ENCODE measurements at places on chromosomes 6 and 20.

DNA sequence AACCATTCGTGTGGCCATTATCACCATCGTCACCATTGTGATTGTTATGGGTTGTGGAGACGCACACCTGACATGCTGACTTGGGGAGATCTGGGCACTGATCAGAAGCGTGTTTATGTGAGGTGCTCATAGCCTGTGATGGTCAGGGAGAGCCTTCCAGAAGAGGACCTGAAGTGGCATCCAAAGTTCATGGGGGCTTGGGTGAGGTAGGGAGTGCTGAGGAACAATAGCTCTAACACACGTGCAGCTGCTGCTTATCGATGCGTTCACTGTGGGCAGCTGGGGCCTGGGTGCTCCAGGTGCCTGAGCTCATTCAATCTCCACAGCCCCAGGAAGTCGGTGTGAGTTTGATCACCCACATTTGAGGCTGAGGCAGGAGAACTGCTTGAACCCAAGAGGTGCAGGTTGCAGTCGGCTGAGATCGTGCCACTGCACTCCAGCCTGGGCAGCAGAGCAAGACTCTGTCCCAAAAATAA lies 227.3 kb downstream of the PREX1 start:
- DNase-seq = no peak

DNA sequence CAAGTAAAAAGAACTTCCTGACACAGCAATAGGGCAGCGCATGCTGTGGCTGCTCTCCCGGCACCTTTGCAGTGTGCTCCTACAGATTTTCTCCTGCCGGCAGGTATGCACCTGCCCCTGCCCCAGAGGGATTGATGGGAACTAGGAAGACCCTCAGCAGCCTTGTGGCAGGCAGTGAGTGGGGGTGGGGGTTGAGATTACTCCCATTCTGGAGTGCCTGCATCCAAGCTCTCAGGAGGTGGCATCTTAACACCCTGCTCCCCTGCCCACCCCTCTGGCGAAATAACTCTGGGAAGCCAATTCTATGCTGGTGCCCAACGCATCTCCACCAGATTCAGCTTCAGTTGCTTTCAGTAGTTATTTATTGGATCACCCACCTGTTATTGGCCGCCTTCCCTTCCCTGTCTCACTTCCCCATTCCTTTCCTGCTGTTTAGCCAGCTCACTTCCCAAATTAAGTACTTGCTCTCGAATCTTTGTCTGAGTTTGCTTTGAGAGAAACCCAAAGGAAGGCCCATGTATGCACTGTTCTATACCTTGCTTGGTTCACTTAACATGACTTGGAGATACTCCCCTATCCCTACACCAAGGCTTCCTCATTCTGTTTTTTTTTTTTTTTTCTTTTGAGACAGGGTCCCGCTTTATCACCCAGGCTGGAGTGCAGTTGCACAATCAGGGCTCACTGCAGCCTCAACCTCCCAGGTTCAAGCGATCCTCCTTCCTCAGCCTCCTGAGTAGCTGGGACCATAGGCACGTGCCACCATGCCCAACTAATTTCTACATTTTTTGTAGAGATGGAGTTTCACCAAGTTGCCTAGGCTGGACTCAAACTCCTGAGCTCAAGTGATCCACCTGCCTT lies 29.3 kb upstream of the SLC23A2 start:
- no peak for DNase-seq

DNA sequence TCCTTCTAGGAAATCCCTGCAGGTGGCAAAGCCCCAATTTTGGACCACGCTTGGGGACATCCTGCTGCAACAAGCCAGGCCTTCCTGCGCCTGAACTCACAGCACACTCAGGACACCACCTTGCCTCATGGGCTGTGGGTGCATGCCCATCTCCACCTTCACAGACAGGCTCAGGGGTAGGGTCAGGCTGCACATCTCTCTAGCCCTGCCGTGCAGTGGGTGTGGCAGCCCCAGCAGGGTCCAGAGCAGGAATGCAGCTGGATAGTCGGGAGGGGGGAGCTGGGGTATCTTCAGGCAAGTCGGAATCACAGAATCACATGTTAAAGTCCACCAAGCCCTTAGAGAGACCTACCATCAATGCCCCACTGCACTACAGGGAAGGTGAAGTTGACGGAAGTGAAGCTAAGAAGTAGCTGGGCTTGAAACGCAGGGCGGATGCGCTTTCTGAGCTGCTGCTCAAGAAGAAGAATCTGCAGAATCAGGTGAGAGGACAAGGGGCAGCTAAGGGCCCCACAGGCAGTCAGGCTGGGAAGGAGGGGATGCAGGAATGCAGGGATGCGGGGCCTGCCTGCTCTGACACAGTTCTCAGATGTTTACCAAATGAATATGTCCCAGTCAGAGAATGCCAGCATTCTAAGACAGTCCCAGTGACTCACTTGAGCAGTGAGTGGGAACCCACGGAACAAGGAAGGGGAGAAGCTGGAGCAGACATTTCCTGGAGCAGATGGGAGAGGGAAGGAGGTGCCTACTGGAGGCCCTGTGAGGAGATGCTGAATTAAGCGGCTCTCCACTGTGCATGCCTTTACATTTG lies 11.3 kb downstream of the SERPINB6 start:
- no peak for DNase-seq

DNA sequence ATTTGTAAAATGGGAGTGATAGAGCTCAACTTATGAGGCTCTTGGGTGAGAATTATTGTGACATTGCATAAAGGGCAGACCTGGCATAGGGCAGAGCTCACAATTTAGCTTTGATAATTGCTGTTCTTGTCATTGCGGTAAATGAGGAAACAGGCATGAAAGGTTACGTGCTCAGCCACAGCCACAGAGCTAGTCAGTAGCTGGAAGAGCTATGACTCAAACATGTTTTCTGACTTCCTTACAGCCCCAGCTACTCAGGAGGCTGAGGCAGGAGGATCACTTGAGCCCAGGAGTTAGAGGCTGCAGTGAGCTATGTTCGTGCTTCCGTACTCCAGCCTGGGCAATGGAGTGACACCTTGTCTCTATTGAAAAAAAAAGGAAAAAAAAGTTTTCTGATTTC lies 3.5 kb upstream of the GHRH start:
- no peak for DNase-seq

DNA sequence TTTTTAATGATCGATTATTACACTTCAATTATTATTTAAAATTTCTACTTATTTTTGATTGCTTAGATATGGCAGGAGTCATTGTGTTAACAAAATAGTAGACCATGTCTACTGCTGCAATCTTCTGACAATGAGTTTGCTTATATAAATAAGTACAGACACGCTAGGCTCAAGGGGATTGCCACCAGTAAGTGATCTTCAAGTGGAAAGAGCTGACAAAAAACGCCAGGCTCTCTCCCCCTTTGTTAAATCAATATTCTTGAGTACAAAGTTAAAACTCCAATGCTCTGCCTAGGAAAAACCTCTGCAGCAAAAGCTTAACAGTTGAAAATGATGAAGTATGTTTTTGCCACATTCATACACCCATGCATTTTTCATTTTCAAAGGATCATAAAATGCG lies 738.1 kb downstream of the HDGFL1 start:
- no peak for DNase-seq

DNA sequence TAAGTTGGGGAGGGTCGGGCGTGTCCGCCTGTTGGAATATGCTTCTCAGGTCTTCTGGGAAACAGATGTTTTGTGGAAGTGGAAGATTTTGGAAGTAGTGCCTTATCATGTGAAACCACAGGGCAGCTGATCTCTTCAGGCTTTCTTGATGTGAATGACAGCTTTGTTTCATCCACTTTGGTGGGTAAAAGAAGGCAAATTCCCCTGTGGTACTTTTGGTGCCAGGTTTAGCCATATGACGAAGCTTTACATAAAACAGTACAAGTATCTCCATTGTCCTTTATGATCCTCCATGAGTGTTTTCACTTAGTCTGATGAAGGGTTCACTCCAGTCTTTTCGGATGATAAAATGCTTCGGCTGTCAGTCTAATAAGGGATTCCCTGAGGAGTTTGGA lies 4.6 kb downstream of the IRF4 start:
- DNase-seq = no peak

DNA sequence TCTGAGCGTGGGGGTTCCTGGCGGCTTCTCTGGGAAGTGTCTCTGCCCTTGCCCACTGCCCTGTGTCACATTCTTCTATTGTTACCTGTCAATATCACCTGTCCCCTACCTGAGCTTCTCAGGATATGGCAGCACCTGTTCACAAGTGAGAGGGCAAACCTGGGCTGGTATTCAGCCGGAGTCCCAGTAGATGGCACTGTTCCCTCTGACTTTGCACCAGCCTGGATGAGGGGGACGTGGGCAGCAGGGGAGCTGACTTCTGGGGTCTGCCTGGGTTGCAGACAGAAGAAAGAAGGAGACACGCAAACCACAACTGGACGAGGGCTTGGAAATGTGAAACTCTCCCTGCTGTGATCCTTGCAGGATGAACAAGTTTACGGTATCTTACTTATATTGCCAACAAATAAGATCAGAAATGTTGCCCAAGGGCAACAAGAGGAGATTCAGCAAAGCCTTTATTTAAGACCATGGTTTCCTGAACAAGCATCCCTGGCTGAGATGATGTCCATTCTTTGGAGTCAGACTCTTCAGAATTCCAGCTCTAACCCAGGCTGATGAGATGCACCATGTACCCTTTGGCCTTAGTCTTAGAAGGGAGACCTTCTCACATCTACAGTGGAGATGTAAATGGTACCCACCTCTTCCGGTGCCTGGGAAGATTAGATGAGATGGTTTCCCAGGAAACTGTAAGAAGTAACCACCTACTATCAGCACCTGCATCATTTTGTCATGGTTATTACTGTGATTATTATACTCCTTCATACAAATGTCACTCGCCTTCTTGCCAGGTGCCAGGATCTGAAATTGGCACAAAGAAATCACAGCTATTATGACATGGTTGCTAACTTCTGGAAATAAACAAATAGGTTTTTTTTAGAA lies 400.0 kb upstream of the CDH4 start:
- DNase-seq = no peak

DNA sequence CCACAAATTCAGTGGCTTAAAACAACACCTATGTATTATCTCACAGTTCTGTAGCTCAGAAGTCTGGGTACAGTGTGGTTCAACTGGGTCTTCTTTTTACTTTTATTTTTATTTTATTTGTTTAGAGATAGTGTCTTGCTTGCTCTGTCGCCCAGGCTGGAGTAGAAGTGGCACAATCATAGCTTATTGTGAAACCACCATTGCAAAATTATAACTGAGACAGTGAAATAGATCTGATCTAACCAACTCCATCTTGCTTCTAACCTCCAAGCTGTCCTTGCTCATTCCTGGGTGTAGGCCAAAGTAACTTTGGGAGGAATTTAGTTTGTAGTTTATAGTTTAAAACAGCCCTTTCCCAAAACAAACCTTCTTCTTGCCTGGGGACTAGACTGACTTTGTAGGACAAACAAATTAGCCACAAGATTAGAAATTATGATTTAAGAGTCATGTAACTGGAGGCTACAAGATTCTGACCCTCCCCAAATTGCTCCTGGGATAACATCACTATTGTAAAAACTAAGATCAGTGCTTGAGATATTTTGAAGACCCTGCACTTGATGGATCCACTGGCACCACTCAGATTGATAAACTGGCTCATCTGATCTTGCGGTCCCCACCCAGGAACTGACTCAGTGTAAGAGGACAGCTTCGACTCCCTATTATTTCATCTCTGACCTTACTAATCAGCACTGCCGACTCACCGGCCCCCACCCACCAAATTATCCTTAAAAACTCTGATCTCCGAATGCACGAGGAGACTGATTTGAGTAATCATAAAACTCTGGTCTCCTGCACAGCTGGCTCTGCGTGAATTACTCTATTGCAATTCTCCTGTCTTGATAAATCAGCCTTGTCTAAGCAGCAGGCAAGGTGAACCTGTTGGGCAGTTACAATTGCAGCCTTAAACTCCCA lies 193.4 kb upstream of the CDYL start:
- no peak for DNase-seq

- DNase-seq = no peak
These were observed 222.0 kb downstream of the MAFB start for GRCh38 chr20:40467067-40467466.

DNA sequence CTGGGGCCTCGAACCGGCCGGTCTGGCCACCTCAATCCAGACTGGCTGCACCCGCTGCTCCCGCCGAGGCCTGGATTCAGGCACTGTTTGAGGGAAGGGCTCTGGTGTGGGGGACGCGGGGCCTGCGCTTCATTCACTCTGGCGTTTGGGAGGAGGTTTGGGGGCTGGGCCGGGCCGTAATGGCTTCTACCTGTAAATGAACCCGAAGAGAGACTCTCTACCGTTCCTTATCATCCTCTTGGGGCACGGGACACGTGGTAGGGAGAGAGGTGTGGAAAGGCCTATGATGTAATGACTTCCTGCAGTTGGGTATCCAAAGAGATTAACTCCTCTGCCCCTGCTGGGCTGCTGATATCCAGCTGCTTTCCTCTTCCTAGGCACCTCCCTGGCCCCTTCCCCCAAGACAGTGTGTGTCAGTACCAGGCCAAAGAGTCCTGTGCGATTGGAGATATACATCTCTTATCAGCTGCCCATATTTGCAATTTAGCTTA lies 1.8 kb downstream of the FOXO3 start:
- DNase-seq = no peak

GRCh38 chr6:56437171-56437900 lies 190.0 kb upstream of the COL21A1 start:
- no peak for DNase-seq

GRCh38 chr20:57211908-57212533 lies 54.4 kb downstream of the BMP7 start:
- DNase-seq = no peak

- DNase-seq = no peak
These were observed 269.1 kb downstream of the PHF3 start for GRCh38 chr6:63904650-63905248.

DNA sequence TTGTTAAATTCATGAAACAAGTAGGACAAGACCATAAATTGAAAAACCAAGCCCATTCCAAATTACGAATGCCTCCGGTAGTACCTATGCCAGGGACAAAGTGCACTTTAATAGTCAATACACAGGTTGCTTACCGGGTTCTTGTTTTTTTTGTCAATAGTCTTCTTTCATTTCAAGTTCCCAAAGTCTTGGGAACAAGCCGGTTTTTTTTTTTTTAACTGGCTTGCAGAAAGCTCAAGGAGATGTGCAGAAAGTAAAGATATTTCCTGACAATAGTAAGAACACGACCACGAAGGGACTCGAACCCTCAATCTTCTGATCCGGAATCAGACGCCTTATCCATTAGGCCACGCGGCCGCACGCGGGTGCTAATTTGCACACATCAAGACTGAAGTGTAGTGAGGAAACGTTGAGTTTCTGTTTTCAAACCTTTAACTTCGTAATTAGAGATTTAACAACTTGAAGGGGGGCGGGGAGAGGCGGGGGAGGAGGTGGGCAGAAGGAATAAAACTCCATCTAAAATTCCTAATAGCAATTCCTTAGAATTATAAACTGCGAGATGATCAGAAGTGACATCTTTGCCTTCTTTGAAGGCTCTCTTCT lies 181.0 kb downstream of the TRIM27 start:
- no peak for DNase-seq
